ENCODE measurements at places on chromosomes 7 and 10.
A peak's percentile ranks its signal among the peaks of the same experiment; 100 is the strongest.

GRCh38 chr7:964401-965231 is 10.1 kb upstream of the ADAP1 start:
- no peak for DNase-seq

DNA sequence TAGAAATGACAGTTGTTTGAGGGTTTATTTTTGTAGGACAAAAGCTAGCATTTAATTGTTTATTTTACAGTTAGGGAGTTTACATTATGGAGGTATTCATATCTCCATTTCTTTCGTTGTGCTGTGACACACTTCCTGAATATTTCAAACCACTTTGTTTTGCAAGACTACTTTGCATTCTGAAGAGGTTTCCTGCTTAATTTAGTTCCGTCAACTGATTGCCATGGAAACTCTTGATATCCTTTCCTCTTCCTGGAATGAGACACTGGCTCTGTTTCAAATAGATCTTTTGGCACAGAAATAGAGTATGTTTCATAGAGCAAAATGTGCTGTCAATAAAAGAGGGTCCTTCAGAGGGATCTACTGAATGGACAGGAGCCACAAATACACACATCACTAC is 159.5 kb upstream of the AGR3 start:
- no peak for DNase-seq

- DNase-seq, result no peak
Observed at GRCh38 chr7:1844951-1845390, 174.9 kb downstream of the ELFN1 start.

DNA sequence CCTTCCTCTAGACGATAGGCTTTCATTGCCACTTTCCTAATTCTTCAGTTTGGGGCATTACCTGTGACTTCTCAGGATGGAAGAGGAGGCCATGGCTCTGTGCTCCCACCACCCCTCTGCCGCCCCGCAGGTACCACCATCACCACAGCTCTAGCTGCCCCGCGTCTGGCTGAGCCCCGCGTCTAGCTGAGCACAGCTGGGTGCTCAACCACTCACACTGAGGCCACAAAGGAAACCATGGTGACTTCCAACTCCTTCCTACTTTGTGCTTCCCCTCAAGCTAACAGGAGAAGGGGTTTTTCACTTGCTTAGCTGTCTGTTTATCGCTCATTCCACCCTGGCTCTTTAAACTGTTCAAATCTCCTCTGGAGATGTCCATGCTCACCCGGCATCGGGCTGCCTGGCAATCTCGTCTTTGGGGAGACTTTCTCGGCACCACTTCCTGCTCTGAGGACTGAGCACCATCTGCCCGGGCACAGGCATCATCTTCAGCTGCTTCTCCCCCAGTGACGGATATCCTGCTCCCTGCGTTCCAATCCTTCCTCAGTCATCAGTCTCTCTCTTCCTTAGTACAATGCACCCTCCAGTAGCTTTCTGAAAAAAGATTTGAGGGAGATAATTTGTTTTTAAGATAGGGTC is 59.4 kb downstream of the MAD1L1 start:
- no peak for DNase-seq

DNA sequence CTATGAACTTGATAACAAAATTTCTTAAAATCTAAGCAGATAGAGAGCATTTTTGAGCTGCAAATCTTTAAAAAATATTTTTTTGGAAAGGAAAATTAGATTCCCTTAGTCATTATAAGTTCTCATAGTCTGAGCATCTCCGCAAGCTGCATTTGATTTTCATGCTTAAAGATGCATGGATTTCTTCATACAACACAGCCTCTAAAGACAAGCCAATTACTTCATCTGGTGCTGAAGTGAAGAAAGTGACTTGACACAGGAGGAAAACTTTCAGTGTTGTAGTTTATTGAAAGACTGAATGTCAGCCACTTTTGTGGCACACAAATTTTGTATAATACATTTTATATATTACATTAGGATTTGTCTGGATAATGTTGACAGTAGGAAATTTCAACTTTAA is 22.5 kb downstream of the SEMA3D start:
- no peak for DNase-seq

- DNase-seq, result no peak
Observed at GRCh38 chr10:22333167-22333974, 11.9 kb upstream of the SPAG6 start.

GRCh38 chr7:155795951-155796350 is 16.3 kb downstream of the SHH start:
- DNase-seq, result no peak

DNA sequence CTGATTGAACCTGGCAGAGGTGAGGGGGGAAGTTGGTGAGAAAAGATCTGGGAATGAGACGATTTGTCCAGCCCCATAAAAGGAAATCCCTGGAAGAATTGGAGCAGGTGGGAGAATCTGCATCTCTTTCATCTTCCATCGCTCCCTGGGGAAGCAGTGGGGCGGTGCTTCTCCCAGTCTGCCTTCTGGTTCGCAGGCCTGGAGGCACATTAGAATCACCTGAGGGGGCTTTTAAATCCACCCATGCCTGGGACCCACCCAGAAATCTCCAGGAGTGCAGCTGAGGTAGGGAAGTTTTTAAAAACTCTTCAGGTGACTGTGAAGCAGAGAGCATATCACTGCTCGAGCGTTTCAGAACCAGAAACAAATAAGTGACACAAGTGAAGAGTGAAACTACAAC is 26.7 kb upstream of the SYPL1 start:
- no peak for DNase-seq

GRCh38 chr10:55628260-55628701 is 732.8 kb downstream of the ZWINT start:
- DNase-seq, result no peak

- DNase-seq, result no peak
Observed at GRCh38 chr10:133162910-133163856, 3.2 kb downstream of the KNDC1 start.

DNA sequence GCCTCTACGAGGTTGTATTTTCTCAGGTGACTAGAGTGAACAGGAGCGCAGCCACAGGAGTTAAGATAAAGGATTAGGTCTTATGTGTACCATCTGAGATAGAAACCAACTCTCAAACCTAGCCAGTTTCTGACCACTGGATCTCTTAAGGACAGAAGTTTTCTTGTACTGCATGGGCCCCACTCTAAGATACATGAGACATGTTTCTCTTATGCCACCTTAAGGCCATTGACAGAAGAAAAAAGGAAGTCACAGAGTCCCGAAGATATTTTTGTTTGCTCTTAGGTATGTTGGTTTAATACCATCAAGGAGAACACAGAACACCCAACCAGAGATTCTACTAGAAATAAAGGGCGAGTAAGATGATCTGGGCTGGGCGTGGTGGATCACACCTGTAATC is 335.8 kb downstream of the FRMD4A start:
- no peak for DNase-seq

GRCh38 chr7:90764848-90765570 is 168.9 kb downstream of the CDK14 start:
- no peak for DNase-seq

DNA sequence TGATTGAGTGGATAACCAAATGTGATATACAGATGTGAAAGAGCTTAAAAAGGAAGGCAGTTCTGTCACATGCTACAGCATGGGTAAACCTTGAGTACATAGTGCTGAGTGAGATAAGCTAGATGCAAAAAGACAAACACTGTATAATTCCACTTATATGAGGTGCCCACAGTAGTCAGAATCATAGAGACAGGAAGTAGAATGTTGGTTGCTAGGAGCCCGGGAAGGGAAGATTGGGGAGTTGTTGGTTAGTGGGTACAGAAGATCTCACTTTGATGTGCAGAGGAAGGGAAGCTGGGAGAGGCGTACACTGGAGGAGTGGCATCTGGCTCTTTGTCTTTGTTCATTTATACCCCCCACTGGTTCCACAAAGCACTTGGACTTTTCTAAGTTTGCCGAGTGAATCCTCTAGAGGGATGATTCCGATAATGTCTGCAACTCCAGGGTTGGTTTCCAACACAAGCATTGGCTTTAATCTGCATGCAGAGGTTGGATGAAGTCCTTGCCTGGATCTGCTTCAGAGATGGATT is 39.5 kb downstream of the TSPAN14 start:
- DNase-seq, result no peak

DNA sequence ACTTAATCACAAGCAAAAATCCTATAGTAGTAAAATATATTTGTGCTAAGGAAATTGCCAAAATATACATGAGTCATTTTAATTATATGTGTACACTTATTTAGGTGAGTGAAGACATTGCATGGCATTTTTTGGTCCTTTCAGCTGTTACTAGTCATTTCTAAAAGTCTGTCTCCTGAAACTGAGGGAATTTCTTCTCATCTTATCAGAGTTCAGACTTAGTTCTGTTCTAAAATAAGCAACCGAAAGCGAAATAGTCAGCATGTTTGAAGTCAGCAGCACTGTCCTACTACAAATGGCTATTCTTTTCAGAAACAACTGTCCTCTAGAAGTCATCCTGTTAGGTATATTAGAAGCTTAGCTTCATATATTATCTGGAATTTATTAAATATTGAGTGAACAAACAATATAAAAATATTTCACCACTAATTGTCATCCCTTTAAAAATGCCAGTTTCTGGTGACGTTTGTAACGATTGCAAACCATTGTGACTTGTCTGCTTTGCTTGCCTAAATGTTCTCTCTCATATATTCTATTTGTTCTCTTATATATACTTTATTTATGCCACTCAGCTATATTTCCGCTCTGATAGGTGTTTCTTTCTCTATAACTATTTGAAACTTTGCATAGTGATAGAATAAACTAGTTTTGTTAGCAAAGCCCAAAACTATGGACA is 227.4 kb upstream of the KAT6B start:
- DNase-seq, result no peak

DNA sequence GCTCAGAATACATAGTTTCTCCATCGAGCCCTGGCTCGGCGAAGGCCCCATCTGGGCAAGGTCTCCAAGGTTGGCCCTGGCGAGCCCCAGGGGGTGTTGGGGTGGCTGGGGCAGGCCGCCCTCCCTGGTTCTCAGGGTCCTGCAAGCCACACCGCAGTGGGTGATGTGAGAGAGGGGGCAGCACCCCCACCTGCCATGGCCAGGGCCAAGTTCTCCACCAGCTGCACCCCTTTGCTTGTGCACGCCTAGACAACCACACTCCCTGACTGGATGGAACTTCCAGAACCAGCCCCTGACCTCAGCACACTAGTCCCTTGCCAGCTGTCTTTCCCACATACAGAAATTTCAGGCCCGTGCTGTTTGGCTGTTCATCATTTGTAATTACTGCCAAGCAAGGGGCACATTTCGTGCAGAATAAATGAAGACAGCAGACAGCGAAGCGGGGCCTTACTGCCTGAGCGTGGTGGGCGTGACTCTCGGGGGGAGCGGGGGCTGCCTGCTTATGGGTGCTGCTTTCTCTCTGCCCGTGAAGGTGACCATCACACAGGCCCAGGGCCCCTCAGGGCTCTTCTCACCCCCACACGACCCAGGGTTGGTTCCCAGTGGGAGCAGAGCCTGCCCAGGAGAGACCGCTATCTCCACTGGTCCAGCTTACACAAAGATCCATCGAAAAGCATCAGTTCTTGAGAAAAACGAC is 85.9 kb downstream of the ADARB2 start:
- no peak for DNase-seq

DNA sequence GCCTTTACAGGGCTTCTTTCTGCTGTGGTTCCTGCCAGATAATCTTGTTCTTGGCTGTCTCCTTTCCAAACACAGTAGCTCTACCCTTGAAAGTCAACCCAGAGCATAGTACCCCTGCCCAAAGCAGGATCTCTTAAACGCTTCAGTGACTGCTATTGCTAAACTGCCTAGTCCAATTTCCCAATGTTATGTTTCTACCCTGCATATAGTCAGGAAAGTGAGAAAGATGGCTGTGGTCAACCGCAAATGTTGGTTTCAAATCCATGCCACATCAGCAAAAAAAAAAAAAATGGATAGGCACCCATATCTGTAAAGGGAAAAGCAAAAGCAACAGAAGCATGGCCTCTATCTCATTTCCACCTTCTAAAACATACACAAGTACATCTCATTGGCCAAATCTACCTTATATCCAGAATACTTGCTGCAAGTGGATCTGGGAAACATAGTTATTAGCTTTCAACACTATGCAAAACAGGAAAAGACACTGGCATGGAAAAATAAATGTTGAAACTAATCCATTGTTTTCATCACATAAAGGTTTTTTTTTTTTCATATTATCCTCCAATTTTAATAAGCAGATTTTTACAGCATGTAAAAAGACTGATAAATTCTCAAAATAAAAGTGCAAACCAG is 59.8 kb downstream of the DNAJC1 start:
- no peak for DNase-seq

DNA sequence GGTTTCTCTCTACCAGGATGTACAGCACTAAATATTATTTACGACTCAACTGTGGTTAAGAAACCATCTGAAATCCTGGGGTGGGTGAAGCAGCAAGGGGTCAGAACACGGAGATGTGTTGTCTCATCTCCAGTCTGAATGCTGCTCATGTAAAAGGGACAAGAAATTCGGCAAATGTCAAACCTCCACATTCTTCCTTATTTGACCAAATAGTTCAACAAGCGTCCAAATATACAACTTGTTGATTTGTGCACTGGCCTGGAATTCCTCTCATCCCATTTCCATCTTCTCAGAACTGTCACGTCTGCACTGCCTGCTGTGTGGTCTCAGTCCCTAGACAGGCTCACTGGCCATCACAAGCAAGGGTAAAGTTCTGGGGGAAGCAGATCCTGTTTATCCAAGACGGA is 520.0 kb downstream of the PARD3 start:
- no peak for DNase-seq

GRCh38 chr10:62501547-62501946 is 127.4 kb downstream of the ZNF365 start:
- no peak for DNase-seq

DNA sequence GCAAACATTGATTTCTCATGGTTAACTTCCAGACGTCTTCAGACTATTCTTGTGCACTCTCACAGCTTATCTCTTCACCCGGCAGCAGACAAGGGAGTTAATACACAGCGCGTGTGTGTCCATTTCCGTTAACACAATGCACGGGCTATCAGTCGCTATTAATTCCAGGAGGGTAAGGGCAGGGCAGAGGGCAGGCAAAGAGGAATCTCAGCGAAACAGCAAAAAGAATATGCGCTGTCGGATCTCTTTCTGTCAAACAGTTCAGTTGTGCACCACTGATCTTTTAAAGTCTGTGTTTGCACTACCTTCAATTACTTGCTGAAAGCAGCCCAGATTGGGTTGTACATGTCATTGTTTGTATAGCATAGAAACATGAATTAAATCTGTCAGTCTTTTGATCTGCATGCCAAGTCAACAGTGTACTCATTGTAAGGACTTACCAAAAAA is 41.1 kb upstream of the CABCOCO1 start:
- no peak for DNase-seq

GRCh38 chr10:92845921-92846320 is 2.4 kb upstream of the EXOC6 start:
- DNase-seq, result no peak

DNA sequence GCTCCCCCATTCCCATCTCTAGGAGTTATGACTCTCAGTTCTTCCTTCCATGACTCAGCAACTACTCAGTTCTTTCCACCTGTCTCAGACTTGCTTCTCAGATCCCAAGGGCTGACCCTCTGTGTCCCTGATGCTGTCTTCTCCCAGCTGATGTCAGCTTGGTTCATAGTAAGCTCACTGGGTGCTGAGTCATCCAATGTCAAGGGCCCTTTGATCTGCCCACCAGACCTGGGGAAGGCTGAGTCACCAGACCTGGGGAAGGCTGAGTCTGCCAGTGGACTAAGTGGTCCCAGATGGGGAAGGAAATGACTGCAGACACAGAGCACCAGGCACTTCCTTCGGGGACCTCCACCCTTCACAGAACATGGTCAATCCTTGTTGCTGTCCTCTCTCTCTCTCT is 76.1 kb upstream of the ZEB1 start:
- DNase-seq, result peak; percentile 83
